ENCODE measurements at places on chromosomes 6 and 20. TPM values are rescaled to one million over a fixed set of nuclear protein-coding genes. Genes with fewer than 3 reads are reported as not detected.

DNA sequence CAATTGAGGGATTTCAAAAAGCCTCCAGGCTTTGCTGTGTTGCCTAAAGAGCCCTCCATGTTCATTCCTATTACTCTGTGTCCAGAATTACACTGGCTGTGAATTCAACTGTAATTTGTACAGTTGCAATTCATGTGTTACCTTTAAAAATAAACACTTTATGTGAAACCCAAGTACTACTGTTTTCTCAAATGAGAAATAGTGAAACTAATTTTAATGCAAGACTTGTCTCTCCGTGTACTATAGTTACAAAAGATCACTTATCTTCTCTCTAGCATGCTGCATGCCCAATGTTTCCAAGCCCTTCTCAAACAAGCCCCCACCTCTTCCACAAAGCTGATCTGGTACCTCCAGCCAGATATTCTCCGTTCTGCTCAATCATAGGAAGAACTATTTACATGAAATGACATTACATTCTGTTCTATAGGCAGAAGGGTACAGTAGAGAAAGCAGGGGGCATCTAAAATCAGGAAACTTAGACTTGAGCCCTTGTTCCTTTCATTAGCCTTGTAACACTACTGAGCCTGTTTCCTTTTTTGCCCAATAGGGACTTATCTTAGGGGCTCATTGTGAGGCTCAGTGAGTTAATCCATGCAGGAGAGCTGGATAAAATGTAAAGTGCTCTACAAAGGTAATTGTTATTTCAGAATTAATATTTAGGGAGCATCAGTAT lies 12.3 kb upstream of the COL9A1 start:
- H3K27ac ChIP-seq, result no peak overlapping the region
- H3K4me3 ChIP-seq, result no peak overlapping the region
- no peak for ATAC-seq
- no peaks in the 10 kb centered on the region for H3K36me3 ChIP-seq

DNA sequence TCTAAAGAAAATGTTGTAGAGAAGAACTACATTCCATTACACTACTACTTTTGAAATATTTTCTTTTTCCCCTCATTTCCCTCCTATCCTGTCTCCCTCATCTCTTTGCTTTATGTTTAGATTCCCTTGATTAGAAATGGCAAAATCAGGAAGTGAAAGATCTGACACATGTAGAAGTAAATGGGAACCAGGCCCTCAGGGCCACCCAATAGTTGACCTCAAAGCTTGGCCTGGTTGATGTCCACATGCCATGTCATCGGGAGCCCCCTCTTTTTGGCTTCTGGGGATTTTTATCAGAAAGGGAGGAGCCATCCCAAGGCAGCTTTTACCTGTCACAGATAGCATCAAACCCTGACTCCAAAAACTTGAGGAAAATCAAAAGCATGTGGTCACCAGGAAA lies 168.3 kb upstream of the ECI2 start:
- ATAC-seq, result no peak
- peaks cover 8% of the 10 kb centered on the region for H3K27me3 ChIP-seq
- H3K4me1 ChIP-seq, result no peaks in the 10 kb centered on the region
- H3K27ac ChIP-seq, result no peak overlapping the region

DNA sequence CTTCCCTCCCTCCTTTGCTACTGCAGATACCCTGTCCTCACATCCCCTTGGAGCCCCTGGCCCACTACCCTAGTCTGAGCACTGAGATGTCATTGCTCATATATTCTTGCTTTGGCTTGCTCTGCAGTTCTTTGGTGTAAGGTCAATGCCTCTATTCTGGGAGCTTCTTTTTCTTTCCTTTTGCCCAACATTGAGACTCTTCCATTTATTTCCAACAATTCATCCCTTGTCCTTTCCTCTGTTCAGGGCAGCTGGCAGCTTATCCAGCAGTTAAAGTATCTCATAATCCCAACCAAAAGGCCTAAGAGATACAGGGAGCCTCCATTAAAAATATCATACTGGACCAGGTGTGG lies 23.6 kb downstream of the L3MBTL1 start:
- no peak overlapping the region for H3K27ac ChIP-seq
- no peaks in the 10 kb centered on the region for H3K4me1 ChIP-seq
- H3K27me3 ChIP-seq, result no peaks in the 10 kb centered on the region
- H3K4me3 ChIP-seq, result no peak overlapping the region
- ATAC-seq, result no peak
- H3K36me3 ChIP-seq, result peaks cover 7% of the 10 kb centered on the region

Gene SIRPB1
- 0.24 TPM for total RNA-seq

DNA sequence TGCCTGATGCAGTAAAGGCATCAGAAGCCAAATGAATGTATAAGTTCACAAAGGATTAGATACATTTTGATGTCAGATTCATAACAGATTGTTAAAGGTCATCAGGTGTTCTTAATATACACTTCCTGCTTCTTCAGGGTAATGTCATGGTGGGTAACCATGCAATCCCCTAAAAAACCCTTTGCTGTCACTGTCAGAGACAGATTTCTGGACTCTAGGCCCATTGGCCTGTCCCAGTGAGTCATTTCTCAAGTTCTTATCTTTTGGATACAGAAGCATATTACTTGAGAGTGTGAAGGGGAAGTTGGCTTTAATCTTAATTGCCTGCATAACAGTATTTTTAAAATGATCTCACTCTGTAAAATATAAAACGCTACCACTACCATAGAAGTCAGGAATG lies 895.6 kb upstream of the MAP3K7 start:
- no peak for ATAC-seq
- no peaks in the 10 kb centered on the region for H3K27me3 ChIP-seq
- no peaks in the 10 kb centered on the region for H3K36me3 ChIP-seq
- no peak overlapping the region for H3K27ac ChIP-seq

Gene APOM
- 0.76 TPM for total RNA-seq

DNA sequence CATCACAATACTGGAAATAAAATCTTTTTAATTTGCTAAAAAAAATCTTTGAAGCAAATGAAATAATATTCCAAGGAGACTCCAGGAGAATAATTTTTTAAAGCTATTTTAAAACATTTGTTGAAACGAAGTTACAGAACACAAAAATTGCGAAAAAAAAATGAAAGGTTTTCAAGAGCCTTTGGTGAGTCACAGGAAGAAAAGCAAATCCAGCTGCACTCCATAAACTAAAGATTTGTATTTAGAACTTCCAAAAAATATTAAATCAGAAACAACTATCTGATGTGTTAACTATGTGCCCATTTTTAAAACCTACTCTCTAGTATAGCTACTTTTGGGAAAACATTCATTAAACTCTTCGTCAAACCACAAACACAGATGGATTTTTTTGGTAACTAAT lies 23.6 kb downstream of the PDSS2 start:
- no peaks in the 10 kb centered on the region for H3K27me3 ChIP-seq
- no peak for ATAC-seq
- no peak overlapping the region for H3K4me3 ChIP-seq
- H3K36me3 ChIP-seq, result no peaks in the 10 kb centered on the region
- peaks cover 9% of the 10 kb centered on the region for H3K4me1 ChIP-seq

DNA sequence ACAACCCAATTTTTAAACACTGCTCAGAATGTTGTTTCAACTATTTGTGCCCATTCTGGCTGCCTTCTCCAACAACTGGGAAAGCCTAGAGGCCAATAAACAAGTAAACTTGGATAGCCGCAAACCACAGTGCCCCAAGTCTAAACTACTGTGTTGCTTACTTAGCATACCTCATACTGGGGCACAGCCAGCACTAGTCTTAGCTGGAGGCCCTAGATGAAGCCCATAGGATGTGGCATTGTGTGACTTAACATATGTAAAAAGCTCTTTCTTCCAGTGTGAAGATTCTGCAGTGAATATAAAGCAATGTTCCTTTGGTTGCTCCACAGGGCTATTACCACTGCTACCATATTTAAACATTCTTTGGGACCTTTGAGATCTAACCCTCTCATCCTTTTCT lies 564.3 kb upstream of the NRSN1 start:
- no peaks in the 10 kb centered on the region for H3K36me3 ChIP-seq
- H3K27ac ChIP-seq, result no peak overlapping the region
- no peak for ATAC-seq
- H3K4me1 ChIP-seq, result no peaks in the 10 kb centered on the region
- H3K27me3 ChIP-seq, result no peaks in the 10 kb centered on the region
- H3K4me3 ChIP-seq, result no peak overlapping the region

Gene HSPA1L
- total RNA-seq, result 2.9 TPM

Gene SPATS1
- not detected for total RNA-seq

DNA sequence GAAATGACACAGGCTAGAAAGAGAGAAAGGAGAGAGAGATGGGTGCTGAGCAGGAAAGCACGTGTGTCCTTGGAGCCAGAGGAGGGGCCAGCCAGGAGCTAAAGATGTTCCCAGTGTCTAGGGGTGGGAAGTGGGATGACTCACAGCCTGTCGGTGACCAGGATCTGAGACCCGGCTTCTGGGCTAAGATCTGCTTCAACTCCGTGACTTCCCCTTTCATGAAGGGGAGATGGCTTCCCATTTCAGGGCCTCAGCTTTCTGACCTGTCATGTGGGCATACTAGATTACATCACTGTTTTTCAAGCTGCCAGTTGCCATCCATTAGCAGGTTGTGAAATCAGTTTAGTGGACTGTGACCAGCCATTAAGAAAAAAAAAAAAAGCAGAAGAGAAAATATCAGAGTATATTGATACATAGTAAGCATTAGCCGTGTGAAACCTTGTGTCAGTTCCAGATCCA lies 5.4 kb downstream of the TGM3 start:
- peaks cover 8% of the 10 kb centered on the region for H3K27me3 ChIP-seq
- no peaks in the 10 kb centered on the region for H3K4me1 ChIP-seq
- no peak overlapping the region for H3K4me3 ChIP-seq
- no peak overlapping the region for H3K27ac ChIP-seq

DNA sequence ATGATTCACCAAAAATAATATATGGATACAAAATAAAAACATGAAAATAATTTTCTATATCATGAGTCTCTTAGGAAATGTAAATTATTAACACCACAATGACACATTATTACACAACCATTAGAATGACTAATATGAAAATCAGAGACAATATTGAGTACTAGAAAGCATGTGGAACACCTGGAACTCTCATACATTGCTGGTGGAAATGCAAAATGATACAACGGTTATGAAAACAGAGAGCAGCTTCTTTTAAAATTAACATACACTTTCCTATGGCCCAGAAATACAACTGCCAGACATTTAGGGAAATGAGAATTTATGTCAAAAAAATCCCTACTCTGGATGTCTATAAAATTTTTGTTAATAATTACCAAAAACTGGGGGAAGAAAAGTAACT lies 853.3 kb upstream of the MAN1A1 start:
- H3K36me3 ChIP-seq, result no peaks in the 10 kb centered on the region
- H3K27ac ChIP-seq, result no peak overlapping the region
- H3K4me1 ChIP-seq, result no peaks in the 10 kb centered on the region
- no peak overlapping the region for H3K4me3 ChIP-seq
- no peak for ATAC-seq
- no peaks in the 10 kb centered on the region for H3K27me3 ChIP-seq

Gene ZNF831
- 17.8 TPM for total RNA-seq

DNA sequence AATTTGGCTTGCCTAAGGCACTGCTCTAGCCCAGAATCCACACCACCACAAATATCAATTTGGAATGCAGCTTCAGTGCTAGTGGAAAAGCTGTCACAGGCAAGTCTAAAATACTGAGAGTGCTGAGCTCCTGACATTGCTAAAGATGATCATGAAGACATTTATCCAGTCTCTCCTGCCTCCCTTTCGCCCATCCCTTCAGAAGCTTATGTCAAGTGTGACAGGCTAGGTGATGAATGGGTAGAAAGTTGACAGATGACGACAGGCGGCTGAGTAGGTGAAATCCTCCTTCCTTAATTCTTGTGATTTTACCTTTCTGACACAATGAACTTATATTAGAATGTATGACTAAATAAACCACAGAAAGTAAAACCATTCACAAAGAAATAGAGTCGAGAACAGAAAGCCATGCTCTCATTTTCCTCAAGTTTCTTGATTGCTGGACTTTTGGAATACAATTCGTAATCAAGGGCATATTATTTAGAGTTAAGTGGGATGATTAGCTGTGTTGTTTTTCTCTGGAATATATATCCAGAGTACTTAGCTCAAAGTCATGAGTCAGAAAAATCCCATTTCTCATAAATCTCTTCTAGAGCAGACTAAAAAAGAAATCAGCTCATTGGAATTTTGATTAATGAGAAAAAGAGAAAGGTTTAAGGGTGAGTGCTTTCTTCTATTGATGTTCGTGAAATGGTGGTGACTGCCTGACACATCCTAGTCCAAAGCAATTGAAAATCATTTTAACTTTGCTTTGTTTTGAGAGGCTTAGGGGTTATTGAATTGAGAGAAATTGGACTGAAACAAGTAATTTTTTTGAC lies 1228.2 kb upstream of the CITED2 start:
- ATAC-seq, result no peak
- H3K27me3 ChIP-seq, result peaks cover 12% of the 10 kb centered on the region
- H3K4me1 ChIP-seq, result no peaks in the 10 kb centered on the region
- no peak overlapping the region for H3K27ac ChIP-seq
- H3K36me3 ChIP-seq, result no peaks in the 10 kb centered on the region

Data from activated T-helper 17 cell treated with anti-CD3 and anti-CD28 coated beads, Interleukin-2, amount 50 U/mL, for 72 hours (primary cell).